ENCODE measurements at places on chromosomes 3 and 15.

DNA sequence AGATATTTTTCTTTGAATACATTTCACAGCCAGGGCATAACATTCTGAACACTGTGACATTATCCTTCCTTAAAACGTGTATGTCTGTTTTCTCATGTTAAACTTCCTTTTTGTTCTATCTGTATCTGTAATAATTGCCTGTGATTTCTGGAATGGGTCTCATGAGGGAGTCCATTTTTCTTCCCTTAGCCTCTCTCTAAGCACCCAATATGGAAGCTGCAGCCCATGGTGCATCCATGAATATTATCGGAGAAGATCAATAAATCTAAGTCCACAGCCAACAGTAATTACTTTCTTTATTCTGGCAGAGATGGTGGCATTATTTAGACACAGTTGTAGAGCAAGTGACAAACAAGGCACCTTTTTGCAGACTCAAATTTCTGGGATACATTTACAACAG, 671.1 kb downstream of the TUSC7 start:
- DNase-seq: no peak

DNA sequence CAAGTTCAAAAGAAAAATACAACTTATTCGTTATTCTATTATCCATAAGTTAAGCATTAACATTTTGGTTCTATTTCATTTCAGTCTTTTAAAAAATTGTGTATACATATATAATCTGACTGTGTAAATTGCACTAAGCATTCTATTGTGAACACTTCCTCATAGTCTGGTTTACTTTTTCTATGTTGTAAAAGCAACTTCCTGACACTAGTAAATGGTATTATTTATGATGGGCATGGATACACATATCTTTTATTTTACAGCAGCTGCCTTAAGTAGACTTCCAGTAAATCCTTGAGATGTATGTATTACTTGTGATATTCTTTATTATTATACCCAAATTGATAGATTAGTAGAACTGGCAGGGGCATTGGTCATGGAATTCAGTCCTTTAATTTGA, 58.2 kb downstream of the FNDC3B start:
- no peak for DNase-seq

DNA sequence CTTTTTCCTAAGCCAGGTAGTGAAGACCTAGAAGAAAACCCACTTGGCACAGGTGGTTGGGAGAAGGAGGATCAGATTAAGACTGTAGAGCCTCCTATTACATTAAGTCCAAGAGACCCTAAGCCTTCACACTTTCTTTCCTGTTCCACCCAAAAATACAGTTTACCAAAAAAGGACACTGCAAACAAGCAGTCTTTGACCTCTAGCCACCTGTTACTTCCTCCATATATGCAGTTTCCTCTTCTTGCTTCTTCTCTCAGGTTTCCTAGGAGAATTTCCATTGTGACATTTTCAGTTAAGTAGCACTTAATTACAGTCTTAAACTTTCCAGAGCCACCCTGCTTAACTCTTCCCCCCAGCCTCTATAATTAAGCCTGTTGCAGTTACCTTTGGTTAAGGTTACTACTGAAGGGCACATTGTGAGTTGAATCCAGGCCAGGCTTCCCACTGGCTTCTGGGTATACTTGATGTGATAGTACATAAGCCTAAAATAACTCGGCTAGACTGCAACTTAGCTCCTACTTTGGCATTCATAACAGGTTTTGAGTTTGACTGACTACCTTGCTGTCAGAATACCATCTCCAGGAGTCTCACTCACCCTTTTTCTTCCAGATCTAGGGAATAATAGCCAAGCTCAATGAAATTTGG, 114.2 kb upstream of the UMPS start:
- no peak for DNase-seq

- no peak for DNase-seq
These were observed 10.1 kb upstream of the GPR171 start for GRCh38 chr3:151213151-151213550.

- no peak for DNase-seq
These were observed 96.7 kb downstream of the DHX30 start for GRCh38 chr3:47899495-47900108.

- DNase-seq: no peak
These were observed 8.5 kb downstream of the PFKFB4 start for GRCh38 chr3:48548126-48548525.

- DNase-seq: no peak
These were observed 32.9 kb downstream of the PLCH1 start for GRCh38 chr3:155712008-155712407.

DNA sequence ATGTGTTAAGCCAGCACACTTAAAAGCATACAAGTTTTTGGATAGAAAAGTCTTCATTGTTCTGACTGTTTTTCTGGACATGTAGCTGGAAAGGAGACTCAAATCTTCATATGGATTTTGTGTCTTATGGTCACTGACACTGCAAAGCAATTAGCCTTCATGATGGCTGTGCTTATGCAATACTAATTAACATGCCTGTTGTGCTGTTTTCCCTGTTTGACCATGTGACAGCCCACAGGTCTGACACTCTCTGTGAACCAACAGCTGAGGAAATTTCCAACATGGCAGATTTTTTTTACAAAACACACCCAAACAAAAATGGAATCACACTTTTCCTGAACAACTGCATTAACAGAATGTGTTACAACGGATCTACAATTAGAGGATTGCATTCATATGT, 248.4 kb downstream of the ROBO2 start:
- no peak for DNase-seq

DNA sequence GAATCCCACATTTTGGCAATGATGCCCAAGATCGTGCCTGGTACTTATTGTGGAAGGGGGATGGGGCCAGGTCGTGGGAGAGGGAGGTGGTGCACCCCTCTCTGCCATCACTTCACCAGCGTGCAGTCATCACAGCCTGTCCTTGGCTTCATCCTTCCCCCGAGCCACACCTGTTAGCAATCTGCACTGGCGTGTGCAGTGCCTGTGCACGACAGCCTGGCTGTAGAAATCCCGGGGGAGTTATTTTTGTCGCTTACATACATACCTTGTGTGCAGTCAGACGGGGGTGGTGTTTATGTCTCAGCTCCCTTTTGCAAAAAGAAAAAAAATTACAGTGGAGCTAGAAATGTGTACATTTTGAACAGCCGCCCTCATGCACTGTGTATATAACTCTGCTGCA, 216.0 kb downstream of the TLE3 start:
- no peak for DNase-seq

DNA sequence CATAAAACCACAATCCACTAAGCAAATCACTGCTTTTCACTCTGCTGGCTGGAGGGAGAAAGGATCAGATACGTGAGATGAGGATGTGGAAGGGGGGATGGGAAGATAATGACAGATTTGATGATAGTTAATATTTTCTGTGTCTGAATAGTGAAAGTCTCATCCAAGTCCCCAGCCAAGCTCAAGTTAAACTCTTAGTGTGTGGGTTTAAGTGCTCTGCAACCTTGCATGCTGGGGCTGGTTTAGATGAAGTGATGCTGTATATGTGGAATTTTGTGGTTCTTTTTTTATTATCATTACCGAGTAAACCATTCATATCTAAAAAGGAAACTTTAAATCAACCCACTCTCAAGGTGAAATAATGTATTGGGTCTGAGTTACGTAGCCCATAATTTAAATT, 111.0 kb downstream of the TPRG1 start:
- no peak for DNase-seq

- DNase-seq: no peak
These were observed 375.0 kb downstream of the MECOM start for GRCh38 chr3:169288553-169288952.

DNA sequence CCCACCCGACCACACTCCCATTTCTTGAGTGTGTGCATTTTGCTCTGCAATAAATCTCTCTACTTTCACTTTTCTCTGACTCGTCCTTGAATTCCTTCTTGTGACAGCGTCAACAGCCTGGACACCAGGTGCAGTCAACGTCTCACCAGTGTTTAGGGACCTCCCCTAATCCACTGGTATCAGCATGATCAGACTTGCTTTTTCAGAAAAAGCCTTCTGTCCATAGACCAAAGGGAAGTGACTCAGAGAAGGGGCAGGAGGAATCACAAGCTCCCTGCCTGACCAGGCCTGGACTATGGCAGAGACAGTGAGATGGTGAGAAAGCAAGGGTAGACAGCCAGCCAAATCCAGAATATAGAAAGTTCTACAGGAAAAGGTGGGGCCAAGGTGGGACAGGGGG, 15.5 kb downstream of the CCR5 start:
- no peak for DNase-seq

DNA sequence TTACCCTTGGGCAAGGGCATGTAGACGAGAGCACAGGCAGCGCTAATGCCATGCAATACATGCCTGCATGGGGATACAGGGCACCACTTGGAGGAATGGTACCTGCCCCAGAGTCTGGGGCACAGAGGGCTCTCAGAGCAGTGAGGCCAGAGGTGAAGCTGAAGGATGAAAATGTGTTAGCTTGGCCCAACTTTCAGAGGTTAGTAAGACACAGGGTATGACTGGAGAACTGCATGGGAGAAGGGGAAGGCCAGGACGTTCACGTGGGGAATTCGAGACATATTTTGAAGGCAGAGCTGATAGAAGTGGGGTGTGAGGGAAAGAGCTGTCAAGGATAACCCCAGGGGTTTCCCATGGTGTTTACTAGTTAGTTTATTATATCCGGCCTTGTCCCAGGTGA, 19.6 kb downstream of the CSRNP1 start:
- DNase-seq: no peak

DNA sequence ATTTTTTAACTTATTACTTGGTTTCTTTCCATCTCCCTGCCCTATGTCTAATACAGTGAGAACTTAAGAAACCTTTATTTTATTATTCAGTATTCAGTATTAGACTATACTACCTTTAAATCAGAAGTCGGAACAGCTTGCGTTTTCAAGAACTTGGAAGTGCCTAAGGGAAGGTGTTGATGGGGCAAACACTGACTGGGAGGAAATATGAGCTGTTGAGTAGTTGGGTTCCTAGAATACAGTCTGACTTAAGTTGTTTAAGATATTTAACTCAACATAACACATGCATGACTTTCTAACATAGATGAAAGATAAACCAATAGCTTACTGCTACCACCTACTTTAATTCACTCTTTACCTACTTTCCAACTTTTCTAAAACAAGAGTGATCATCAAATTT, 1048.1 kb downstream of the ROBO2 start:
- no peak for DNase-seq

DNA sequence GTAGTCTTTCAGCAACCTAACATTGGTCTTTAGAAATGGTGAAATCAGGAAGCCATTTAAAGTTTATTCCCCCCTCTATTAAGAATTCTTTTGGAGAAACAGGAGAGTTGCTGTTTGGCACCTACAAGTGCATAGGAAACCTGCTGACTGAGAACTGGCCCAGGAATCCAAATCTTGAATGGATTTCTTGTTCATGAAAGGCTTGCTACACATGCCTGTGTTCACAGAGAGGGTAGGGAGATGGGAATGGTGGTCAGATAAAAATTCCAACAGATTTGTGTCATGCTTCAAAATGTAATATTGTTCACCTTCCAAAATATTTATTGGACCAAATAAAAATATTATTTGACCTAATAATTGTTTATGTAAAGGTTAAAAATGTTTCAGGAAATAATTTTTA, 24.2 kb upstream of the ZPLD1 start:
- DNase-seq: no peak

- DNase-seq: no peak
These were observed 52.2 kb downstream of the SEMA5B start for GRCh38 chr3:122975163-122975923.

GRCh38 chr3:170852324-170852723, 17.7 kb downstream of the RPL22L1 start:
- DNase-seq: no peak

DNA sequence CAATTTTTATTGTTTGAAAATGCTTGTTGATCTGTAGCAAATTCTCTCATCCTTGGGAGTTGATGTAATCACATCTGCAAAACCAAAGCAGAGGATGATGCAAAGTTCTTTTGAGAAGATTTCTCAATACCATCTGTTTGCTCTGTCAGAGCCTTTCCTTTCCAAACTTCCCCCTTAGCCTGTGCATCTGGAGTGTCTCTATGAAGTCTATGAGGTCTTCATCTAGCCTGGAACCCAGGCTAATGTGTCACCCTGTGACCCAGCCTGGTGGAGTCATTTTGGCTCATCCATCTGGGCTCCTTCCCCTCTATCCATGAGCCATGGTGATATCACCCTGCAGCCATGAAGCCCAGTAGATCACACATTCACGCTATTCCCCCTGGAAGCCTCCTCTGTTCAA, 123.2 kb upstream of the SLC7A14 start:
- no peak for DNase-seq

DNA sequence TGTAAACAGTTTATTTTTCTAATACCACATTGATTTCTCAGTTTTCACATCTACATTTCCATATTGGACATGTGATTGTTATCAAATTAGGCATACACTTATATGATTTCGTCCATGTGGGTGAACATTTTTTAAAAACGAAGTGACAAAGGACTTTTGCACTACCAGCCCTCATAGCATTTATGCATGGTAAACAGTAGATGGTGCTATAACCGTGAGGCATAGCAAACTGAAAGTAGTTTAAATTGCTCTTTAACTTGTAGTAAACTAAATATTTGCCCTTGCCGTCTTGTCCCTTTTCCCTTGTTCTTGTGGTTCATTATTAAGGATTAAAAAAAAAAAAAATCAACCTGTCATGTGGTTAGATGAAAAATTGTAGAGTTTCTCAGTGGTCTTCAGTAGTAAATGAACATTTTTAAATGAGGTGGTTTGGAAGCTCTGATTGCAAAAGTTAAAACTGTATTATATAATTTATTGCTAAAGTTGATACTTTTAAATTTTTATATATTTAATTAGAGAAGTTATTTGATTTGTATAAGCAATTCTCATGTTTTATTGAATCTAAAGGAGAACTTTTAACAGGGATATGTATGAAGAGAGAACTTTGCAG, 24.0 kb downstream of the STX19 start:
- DNase-seq: no peak

GRCh38 chr3:58329150-58329921, 3.4 kb upstream of the PXK start:
- no peak for DNase-seq

- no peak for DNase-seq
These were observed 570 bp upstream of the NEDD4 start for GRCh38 chr15:55993804-55994560.

DNA sequence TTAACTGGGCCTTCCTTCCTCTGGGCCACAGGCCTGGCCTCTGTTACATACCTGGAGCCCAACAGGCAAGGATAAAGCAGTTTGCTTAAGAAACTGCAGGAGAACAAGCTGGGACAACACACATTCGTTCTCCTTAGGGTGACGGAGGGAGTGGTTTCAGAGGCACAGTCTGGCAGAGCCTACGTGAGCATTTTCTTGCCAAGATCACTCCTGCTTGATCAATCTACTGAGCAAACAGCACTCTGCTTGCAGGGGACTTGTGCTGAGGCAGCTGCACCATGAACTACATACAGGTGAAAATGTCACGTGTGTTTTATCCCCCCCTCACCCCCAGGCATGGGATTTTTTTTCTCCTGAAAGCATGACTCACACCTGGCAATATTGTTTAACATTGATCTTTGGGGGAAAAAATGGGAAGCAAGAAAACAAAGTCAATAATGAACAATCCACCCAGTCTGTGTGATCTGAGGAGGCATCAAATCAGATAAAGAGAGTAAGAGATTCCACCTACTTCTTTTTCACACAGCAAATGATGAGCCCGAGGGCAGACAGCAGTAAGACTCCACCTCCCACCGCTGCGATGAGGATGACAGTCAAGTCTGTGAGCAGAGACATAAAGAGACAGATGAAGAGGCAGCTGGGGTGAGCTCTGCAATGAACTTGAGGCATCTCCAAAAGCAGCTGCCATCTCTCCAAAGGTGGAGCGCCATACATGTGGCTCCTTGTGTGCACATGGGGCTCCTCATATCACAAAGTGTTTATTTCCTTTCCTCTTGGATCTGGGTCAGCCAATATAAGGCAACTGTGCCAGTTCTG, 57.4 kb downstream of the CDCP1 start:
- no peak for DNase-seq

GRCh38 chr3:184805351-184806038, 6.5 kb upstream of the VPS8 start:
- no peak for DNase-seq

All from activated CD4-positive, alpha-beta T cell treated with anti-CD3 and anti-CD28 coated beads, Interleukin-2, amount 50 U/mL, for 1 hour (primary cell).